Activated naive CD4-positive, alpha-beta T cell treated with anti-CD3 and anti-CD28 coated beads for 36 hours (primary cell): ENCODE measurements at places on chromosomes 4 and X. TPM values are rescaled to one million over a fixed set of nuclear protein-coding genes. Genes with fewer than 3 reads are reported as not detected.

DNA sequence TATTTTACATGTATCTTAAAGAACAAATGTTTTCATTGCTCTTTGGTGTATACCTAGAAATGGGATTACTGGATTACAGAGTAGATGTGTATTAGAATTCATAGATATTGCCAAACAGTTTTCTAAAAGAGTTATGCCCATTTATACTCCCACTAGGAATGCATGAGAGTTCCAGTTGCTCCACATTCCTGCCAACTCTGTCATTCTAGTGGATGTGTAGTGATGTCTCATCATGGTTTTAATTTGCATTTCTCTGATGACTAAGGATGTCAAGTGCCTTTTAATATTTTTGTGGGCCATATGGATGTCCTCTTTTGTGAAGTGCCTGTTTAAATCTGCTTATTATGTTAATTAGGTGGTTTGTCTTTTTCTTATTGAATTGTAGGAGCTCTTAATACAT is 65.6 kb upstream of the BMP2K start:
- H3K36me3 ChIP-seq = no peaks in the 10 kb centered on the region
- no peak for DNase-seq
- H3K4me3 ChIP-seq = no peak overlapping the region
- H3K27me3 ChIP-seq = no peaks in the 10 kb centered on the region

MAGED4B gene
- total RNA-seq = 1.4 TPM

DNA sequence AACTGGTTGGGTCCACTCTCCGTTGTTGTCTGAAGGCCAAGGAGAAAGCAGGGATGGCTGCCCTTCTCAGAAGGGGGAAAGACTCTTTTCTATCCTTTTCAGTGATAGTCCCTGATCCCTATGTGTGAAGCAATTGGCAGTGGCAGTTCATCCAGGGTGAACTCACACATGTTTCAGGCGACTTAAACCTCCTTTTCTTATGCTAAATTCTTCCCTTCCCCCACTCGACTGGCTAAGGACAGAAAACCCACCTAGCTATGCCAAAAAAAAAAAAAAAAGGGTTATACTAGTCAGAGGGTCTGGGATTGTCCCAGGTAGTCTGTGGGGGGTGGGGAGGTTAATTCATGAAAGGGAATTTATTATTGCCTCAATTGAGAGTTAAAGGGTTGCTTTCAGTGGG is 12.2 kb upstream of the ZNF280C start:
- no peak overlapping the region for H3K4me3 ChIP-seq
- H3K27ac ChIP-seq = no peak overlapping the region
- no peak for DNase-seq
- no peaks in the 10 kb centered on the region for H3K27me3 ChIP-seq
- no peaks in the 10 kb centered on the region for H3K4me1 ChIP-seq

- no peak overlapping the region for H3K27ac ChIP-seq
- H3K4me1 ChIP-seq = no peaks in the 10 kb centered on the region
- DNase-seq = no peak
These were observed 310.8 kb downstream of the AFF2 start for GRCh38 chrX:148811236-148811635.

GRCh38 chrX:76921176-76921575 is 493.7 kb downstream of the MAGEE1 start:
- DNase-seq = no peak
- no peak overlapping the region for H3K4me3 ChIP-seq
- no peaks in the 10 kb centered on the region for H3K36me3 ChIP-seq
- H3K27me3 ChIP-seq = no peaks in the 10 kb centered on the region
- no peaks in the 10 kb centered on the region for H3K4me1 ChIP-seq

GRCh38 chr4:11130195-11130970 is 298.3 kb downstream of the HS3ST1 start:
- DNase-seq = no peak
- no peak overlapping the region for H3K27ac ChIP-seq
- no peaks in the 10 kb centered on the region for H3K36me3 ChIP-seq
- H3K4me1 ChIP-seq = no peaks in the 10 kb centered on the region
- H3K27me3 ChIP-seq = peaks cover 5% of the 10 kb centered on the region
- no peak overlapping the region for H3K4me3 ChIP-seq

DNA sequence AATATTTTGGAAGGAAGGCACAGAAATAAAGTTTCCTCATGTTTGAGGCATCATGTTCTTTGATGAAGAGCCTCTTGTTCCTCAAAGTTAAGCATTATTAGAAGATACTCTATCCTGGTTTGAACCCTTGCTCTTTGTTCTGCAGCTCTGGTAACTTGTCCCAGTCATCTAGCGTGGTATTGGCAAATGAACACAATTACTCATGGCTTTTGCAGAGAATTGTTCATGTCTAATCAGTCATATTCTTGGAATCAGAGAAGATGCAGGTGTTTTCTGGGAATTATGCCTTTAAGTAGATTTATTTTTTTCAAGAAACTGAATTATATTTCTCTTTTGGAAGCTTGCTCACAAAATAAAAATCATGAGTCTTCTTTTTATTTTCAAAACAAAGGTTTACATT is 52.9 kb upstream of the HPGDS start:
- no peaks in the 10 kb centered on the region for H3K4me1 ChIP-seq
- H3K27me3 ChIP-seq = no peaks in the 10 kb centered on the region
- H3K27ac ChIP-seq = no peak overlapping the region
- H3K4me3 ChIP-seq = no peak overlapping the region
- H3K36me3 ChIP-seq = no peaks in the 10 kb centered on the region

PLXNB3 gene
- 0.05 TPM for total RNA-seq

DNA sequence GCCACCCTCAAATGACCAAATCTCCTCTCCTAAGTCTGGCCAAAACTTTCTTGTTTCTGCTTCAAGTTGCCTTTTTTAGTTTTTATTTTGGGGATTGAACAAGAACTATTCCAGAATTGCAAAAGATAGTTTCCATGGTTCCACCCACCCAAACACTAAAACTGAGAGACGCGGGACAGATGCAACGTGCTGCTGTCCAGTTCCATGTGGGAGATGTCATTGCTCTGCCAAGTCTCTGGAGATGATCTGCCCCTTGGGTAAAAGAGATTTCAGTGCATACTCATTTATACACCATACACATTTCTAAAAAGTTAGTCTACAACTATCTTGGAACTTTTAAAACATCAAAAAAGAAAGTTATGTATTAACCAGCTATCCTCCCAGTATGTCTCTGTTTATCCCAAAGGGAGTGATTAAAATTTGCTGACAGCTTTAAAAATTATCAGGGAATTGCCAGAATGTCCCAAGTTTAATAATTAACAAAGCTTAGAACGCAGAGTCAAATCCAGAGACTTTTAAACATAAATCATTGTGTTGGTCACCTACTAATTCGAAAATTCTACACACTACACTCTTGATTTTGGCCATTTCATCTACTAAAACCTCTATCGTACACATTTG is 3.2 kb downstream of the MAOB start:
- H3K36me3 ChIP-seq = no peaks in the 10 kb centered on the region
- H3K4me3 ChIP-seq = no peak overlapping the region
- DNase-seq = no peak
- no peaks in the 10 kb centered on the region for H3K4me1 ChIP-seq
- H3K27ac ChIP-seq = no peak overlapping the region
- H3K27me3 ChIP-seq = peaks cover 11% of the 10 kb centered on the region

DNA sequence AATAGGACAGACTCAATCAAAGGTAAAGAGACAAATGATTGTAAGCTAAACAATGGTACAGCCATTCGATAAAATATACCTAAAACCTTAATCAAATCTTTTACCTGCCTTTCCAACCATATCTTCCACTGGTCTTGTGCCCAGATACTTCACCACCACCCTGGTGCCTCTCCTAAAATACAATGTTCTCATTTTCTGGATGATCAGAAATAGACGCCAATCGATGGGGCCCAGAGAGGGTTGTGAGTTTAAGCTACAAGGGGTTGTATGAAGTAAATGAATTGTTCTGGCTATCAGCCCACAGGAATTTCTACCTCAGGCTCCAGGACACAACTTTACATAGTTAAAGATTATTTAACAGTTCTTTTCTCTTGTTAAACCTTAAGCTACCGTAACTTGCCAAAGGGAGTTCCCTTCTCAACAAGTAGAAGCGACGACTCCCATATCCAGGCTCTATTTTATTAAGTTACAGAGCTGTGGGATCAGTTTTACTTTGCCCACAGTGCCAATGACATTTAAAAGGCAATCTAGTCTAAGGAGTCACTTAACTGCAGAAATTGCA is 99.1 kb downstream of the CHRNA9 start:
- H3K4me3 ChIP-seq = no peak overlapping the region
- H3K36me3 ChIP-seq = peaks cover 1% of the 10 kb centered on the region
- H3K27me3 ChIP-seq = no peaks in the 10 kb centered on the region
- H3K4me1 ChIP-seq = peaks cover 44% of the 10 kb centered on the region

- H3K27ac ChIP-seq = no peak overlapping the region
- no peak for DNase-seq
- no peaks in the 10 kb centered on the region for H3K27me3 ChIP-seq
- no peaks in the 10 kb centered on the region for H3K36me3 ChIP-seq
These were observed 493.8 kb downstream of the FAT4 start for GRCh38 chr4:125808570-125808969.

SMIM10L2A gene
- 0.41 TPM for total RNA-seq

GNPDA2 gene
- 14.2 TPM for total RNA-seq

RENBP gene
- total RNA-seq = 13.1 TPM

TTC29 gene
- not detected for total RNA-seq

DNA sequence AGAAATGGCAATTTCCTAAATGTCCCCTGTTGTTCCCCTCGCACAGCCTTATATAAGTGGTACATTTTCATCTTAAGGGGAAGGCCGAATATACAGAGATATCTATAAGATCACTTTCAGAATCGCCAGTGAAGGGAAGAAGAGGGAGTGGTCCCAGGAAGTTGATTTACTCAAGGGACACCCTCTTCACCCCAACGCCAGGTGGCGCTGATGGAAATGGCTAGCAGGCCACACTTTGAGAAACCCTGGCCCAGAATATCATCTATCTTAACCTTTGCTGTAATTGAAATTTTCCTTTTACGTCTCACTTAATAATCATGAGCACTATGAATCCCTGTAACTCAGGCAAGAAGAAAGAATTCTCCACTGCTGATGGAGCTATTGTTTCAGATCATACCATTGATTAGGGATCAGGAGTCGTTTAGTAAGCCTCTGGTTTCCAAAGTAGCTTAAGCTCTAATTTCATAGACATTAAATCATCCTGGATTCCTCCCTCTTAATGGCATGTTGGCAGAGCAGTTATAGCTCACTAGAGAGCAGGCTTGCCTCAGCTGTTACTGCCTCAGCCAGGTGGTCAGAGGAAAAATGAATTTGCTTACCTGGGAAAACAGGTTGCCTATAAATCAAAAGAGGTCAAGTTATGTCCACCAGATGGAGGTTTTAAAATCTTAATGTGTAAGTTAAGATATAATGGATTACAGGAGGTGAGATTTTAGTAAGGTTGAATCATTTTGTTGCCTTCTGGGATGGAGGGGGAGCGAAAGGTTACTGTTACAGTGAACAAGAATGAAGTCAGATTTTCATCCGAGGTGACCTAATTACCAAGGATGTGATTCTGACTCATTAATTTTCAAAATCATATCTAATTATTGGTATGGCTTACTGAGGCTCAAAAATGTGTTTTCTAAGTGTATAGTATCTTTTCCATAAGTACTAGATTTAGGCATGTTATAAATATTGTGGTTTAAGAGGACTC is 941.2 kb upstream of the TENM3 start:
- no peaks in the 10 kb centered on the region for H3K36me3 ChIP-seq
- H3K4me1 ChIP-seq = no peaks in the 10 kb centered on the region
- H3K27me3 ChIP-seq = no peaks in the 10 kb centered on the region
- DNase-seq = peak; percentile 35
- H3K4me3 ChIP-seq = no peak overlapping the region
- no peak overlapping the region for H3K27ac ChIP-seq

DNA sequence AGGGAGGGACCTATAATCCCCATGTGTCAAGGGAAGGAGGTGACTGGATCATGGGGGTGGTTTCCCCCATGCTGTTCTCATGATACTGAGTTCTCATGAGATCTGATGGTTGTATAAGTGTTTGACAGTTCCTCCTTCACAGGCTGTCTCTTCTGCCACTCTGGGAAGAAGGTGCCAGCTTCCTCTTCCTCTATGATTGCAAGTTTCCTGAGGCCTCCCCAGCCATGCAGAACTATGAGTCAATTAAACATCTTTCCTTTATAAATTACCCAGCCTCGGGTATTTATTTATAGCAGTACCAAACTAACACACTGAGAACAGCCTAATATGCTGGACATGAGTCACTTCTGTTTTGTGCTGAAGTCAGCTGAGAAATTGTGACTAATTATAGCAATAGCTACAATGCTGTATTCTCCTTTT is 656.9 kb upstream of the CPEB2 start:
- peaks cover 10% of the 10 kb centered on the region for H3K27me3 ChIP-seq
- no peaks in the 10 kb centered on the region for H3K4me1 ChIP-seq
- no peak overlapping the region for H3K27ac ChIP-seq
- DNase-seq = no peak
- H3K36me3 ChIP-seq = no peaks in the 10 kb centered on the region

RAB40AL gene
- total RNA-seq = not detected

- no peaks in the 10 kb centered on the region for H3K27me3 ChIP-seq
- H3K27ac ChIP-seq = no peak overlapping the region
- H3K4me1 ChIP-seq = no peaks in the 10 kb centered on the region
- H3K36me3 ChIP-seq = no peaks in the 10 kb centered on the region
- DNase-seq = no peak
- no peak overlapping the region for H3K4me3 ChIP-seq
These were observed 201.0 kb downstream of the DCTD start for GRCh38 chr4:182716192-182716591.

- H3K27me3 ChIP-seq = no peaks in the 10 kb centered on the region
- no peak overlapping the region for H3K4me3 ChIP-seq
- H3K4me1 ChIP-seq = no peaks in the 10 kb centered on the region
- DNase-seq = no peak
- H3K27ac ChIP-seq = no peak overlapping the region
These were observed 44.9 kb upstream of the PHF8 start for GRCh38 chrX:54089191-54089590.

DNA sequence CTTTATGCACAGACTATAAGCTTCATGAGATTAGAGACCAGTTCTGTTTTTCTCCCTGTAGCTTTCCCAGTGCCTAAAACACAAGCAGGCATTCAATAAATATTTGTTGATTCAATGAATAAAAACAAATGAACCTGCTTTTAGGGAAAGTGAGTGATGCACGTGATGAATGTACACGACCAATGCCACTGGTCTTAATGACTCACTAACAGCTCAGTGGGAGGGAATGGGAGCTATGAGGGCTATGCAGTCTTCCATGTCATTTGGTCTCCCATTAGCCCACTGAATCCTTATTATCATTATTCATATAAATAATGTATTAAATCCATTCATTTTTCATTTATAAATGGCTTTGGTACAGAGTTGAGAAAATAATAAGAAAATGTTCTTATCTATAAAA is 247.4 kb downstream of the FBXO8 start:
- no peak for DNase-seq
- H3K4me3 ChIP-seq = no peak overlapping the region
- H3K27ac ChIP-seq = no peak overlapping the region
- H3K27me3 ChIP-seq = no peaks in the 10 kb centered on the region

MAGEC3 gene
- total RNA-seq = not detected

GRCh38 chr4:76748649-76749048 is 149.3 kb downstream of the SOWAHB start:
- H3K4me3 ChIP-seq = no peak overlapping the region
- no peak overlapping the region for H3K27ac ChIP-seq
- no peaks in the 10 kb centered on the region for H3K36me3 ChIP-seq
- peak; percentile 68 for DNase-seq
- peaks cover 2% of the 10 kb centered on the region for H3K4me1 ChIP-seq
- H3K27me3 ChIP-seq = peaks cover 18% of the 10 kb centered on the region

GRCh38 chrX:56802428-56802827 is 73.4 kb downstream of the NBDY start:
- DNase-seq = no peak
- H3K27ac ChIP-seq = no peak overlapping the region
- peaks cover 52% of the 10 kb centered on the region for H3K4me1 ChIP-seq
- H3K36me3 ChIP-seq = peaks cover 4% of the 10 kb centered on the region
- no peak overlapping the region for H3K4me3 ChIP-seq
- no peaks in the 10 kb centered on the region for H3K27me3 ChIP-seq
